Activated CD8-positive, alpha-beta memory T cell treated with anti-CD3 and anti-CD28 coated beads, Interleukin-2, amount 10 ng/mL, durations not matched to agents 7 days and 5 days (primary cell): ENCODE measurements at places on chromosomes 7 and 10. TPM values are rescaled to one million over a fixed set of nuclear protein-coding genes. Genes with fewer than 3 reads are reported as not detected.

DNA sequence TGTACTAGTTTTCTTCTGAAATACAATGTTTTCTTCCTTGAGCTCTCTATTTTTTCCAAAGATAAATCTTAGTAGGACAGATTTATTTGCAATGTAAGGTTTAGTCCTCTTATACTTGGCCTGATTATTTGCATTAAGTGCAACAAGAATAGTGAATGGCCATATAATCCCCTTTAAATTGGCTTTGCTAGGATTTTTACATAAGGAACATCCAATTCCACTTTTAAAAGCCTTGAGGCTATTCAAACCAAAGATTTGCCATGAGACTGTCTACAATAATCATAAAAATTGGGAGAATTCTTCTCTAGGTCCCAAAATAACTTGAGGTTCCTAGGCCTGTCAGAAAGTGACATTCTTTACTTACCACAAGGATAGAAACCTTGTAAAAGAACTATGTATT lies 128.6 kb upstream of the THSD7A start:
- no peak for DNase-seq

GRCh38 chr7:151592868-151593486 lies 73.3 kb upstream of the RHEB start:
- DNase-seq, result no peak

The GPER1 gene
- total RNA-seq, result not detected

- no peak for DNase-seq
These were observed 144.1 kb upstream of the NRG3 start for GRCh38 chr10:81730891-81731290.

DNA sequence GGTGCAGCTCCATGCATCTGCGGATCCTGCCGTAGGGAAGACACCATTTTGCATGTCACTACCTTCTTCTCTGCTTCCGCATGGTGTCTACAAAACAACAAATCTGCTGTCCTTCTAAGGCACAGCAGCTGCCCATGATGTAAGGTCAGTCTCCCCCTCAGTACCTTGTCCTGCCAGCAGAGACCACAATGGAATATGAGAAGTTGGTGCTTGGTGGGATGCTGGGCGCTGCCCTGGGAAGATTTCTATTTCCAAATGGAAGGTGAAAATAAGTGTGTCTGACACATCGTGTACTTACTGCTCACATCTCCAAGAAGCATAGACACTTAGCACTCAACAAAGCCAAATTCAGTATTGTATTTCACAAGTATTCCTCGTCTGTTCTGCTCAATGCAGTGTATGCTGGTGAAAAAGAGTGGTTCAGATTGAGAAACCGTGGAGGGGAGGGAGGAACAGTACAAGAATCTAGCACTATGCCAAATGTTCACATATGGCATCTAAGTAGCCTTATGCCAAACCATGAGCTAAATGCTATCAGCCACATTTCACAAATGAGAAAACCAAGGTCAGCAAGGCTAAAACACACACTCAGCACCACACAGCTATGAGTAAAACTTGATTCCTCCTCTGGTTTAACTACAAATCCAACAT lies 95.0 kb downstream of the GRB10 start:
- DNase-seq, result no peak

DNA sequence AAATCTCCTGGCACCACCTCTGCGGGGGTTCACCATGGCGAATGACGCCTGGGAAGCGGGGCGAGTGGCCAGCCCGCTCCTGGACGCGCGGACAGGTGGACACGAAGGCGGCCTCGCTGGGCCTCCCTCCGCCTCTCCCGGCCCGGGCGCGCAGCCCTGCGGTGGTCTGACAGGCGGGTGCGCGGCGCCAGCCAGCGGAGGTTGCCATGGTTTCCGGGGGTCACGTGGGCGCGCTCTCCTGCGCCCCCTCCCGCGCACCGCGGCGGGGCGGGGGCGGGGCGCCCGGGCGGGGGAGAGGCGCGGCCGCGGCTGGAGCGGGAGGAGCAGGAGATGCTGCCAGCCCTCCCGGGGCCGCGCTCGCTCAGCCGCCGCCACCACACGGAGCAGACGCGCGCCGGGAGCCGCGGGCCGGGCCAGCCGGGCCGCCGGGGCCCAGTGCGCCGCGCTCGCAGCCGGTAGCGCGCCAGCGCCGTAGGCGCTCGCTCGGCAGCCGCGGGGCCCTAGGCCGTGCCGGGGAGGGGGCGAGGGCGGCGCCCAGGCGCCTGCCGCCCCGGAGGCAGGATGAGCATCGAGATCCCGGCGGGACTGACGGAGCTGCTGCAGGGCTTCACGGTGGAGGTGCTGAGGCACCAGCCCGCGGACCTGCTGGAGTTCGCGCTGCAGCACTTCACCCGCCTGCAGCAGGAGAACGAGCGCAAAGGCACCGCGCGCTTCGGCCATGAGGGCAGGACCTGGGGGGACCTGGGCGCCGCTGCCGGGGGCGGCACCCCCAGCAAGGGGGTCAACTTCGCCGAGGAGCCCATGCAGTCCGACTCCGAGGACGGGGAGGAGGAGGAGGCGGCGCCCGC lies at the start of gene PRKAR2B:
Gene PRKAR2B (plus strand): TSS at position 359 of the 848 bp plus-strand sequence. CDS start 203 bp downstream, at position 562.
- peak; percentile 74 for DNase-seq

The AZGP1 gene
- total RNA-seq, result not detected

DNA sequence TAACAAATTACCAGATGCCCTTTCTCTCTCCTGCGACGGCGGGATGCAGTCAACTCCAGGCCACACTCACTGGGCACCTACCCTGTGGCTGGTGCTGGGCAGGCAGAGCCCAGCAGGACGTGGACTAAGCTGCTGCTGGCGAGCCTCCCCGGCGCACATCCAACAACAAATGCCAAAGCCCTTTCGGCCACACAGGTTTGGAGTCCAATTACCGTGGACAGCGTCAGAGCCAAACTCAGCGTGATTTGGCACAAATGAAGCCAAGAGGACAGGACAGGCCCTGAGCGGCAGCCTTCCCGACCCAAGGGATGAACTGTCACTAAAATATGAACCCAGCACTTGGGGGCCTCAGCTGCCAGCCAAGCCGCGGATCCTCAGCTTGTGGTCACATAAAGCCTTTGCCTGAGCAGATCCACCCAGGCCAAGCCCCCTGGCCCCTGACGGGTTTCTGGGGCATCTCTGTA lies 28.4 kb downstream of the DAGLB start:
- no peak for DNase-seq

- no peak for DNase-seq
These were observed 42.1 kb upstream of the DNAAF5 start for GRCh38 chr7:684416-684815.

The LRIT1 gene
- not detected for total RNA-seq

The CYP3A5 gene
- not detected for total RNA-seq

GRCh38 chr10:107616031-107616430 lies 451.5 kb upstream of the SORCS1 start:
- DNase-seq, result no peak

- DNase-seq, result no peak
These were observed 182.8 kb downstream of the ARL4A start for GRCh38 chr7:12870219-12870618.

The GSAP gene
- 3.5 TPM for total RNA-seq

The GFRA1 gene
- total RNA-seq, result not detected

GRCh38 chr7:11127114-11127785 lies 153.6 kb downstream of the PHF14 start:
- no peak for DNase-seq

GRCh38 chr10:113130014-113130641 lies 180.1 kb downstream of the TCF7L2 start:
- DNase-seq, result no peak

- DNase-seq, result peak; percentile 31
These were observed 175.9 kb downstream of the ZMYND11 start for GRCh38 chr10:310976-311639.

GRCh38 chr10:124971276-124971675 lies 29.4 kb downstream of the ZRANB1 start:
- DNase-seq, result no peak

- no peak for DNase-seq
These were observed 71.8 kb downstream of the ARHGAP21 start for GRCh38 chr10:24651923-24652322.

The ATOH7 gene
- total RNA-seq, result not detected

DNA sequence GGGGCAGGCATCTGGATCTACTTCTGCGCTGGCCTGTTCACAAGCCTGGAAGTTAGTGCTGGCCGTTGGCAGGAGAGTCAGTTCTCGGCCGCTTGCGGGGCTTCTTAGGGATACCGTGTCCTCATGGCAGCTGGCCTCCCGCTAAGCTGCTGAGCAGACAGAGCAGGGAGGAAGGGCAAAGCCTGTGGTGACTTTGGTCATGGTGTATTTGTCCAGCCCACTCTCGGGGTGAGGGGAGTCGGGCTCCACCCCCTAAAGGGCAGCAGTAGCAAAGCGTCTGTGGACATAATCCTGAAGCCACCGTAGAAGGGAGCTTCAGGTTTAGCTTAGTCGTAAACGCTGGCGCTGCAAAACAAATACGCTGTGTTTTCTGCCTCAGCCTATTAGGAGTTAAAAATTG lies 12.2 kb downstream of the UBE3C start:
- DNase-seq, result no peak

The TBXAS1 gene
- 3.9 TPM for total RNA-seq

GRCh38 chr7:158754746-158755444 lies 50.3 kb upstream of the NCAPG2 start:
- DNase-seq, result no peak

The SPAG6 gene
- total RNA-seq, result 6.0 TPM

GRCh38 chr10:84335516-84335915 lies 7.1 kb downstream of the CCSER2 start:
- no peak for DNase-seq
